ENCODE measurements at places on chromosomes 5 and 9.

DNA sequence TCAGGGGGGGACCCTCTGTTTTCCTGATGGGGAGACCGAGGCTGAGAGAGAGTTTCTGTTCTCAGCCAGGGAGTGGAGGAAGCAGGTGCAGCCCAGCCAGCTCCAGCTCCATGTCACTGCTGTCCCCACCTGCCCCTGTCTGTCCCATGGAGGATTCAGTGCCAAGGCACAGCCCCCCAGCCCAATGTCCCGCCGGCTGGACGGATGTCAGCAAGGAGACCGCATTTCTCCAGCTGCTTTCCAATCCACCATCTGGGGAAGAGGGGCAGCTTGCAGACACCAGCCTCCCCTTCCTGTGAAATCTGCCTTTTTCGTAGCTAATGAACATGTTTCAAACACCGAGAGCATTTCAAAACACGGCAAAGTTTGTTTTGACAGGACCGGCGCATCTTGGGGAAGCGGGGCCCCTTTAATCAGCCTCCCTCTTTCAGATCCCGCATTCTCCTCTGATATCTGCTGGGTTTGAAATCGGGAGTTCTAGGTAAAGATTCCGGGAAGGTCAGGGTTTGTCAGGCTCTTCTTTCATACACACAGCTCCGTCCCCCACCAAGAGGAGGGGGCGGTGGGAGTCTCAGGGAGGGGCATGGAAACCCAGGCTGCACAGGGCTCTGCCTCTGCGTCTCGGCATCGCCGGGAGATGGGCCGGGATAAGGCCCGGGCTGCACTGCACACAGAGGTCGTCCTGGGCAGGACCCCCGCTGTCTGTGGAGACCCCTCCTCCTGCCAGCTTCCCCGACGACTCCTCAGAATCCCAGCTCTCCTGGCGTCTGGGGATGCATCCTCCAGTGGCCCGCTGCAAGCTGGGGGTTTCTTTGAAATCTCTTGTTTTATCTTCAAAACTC, 74.8 kb downstream of the NEK6 start:
- no peak for DNase-seq

DNA sequence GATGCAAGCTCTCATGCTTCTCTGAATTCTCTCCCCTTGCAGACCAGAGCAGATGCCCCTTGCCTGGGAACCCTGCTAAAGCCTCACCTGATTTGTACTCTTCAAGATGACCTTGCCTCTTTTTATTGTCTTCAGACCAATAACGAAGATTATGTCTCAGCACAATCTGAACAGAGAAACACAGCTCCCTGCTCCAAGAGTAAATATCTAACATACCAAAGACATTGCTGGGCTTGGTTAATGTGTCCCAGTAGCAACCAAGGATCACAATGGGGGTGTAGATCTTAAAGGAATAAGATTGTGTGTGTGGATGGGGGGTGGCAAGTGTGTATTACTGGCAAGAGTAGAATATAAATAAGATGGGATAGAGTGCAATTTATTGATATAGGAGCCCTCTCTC, 67.6 kb upstream of the LHFPL2 start:
- DNase-seq = no peak

DNA sequence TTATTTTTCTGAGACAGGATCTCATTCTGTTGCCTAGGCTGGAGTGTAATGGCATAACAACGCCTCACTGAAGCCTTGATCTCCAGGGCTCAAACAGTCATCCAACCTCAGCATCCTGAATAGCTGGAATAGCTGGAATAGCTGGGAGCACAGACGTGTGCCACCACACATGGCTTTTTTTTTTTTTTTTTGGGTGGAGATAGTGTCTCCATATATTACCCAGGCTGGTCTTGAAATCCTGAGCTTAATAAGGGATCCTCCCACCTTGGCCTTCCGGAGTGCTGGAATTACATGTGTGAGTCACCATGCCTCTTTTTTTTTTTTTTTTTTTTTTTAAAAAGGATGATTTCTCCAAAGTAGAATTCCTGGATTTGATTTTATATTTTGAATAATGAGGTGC, 60.7 kb downstream of the NSD1 start:
- DNase-seq = peak; percentile 92

GRCh38 chr9:35114840-35115628, 628 bp downstream of the ATOSB start:
- no peak for DNase-seq

DNA sequence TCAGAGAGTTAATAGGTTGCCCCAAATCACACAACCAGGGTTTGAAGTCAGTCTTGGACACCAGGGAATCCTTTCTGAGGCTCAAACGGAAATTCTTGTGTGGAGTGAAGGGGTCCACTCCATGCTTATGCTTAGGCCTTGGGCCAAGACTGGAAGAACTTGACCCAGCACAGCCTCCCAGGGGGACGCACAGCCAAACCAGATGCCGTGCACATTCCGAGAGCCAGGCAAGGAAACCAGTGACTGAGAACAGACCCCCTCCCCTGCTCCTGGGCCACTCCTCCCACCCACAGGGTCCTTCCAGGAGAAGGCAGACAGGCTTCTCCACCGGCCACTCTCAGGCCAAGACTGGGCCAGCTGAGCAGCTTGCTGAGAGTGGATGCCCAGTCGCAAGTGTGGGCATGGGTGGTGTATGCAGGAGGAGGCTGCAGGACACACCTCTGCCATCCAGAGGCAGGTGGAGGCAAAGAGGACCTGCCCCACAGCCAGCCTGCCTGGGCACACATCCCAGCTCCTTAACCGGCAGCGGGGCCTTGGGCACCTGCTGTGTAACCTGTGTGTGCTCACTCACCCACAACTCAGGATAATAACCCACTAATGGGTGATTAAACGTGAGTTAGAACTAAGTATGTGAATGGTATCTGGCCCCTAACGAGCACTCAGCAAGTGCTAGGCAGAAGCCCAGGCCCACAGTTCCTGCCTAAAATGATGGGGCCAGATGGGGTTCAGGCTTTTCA, 38.0 kb downstream of the NIPAL4 start:
- DNase-seq = no peak
